ENCODE measurements at places on chromosomes 3 and 15.

GRCh38 chr15:98651581-98652220, 3.4 kb downstream of the IGF1R start:
- DNase-seq: no peak

GRCh38 chr3:187997946-187998561, 155.9 kb upstream of the LPP start:
- no peak for DNase-seq

GRCh38 chr15:52994290-52994689, 204.2 kb upstream of the ONECUT1 start:
- DNase-seq: no peak

DNA sequence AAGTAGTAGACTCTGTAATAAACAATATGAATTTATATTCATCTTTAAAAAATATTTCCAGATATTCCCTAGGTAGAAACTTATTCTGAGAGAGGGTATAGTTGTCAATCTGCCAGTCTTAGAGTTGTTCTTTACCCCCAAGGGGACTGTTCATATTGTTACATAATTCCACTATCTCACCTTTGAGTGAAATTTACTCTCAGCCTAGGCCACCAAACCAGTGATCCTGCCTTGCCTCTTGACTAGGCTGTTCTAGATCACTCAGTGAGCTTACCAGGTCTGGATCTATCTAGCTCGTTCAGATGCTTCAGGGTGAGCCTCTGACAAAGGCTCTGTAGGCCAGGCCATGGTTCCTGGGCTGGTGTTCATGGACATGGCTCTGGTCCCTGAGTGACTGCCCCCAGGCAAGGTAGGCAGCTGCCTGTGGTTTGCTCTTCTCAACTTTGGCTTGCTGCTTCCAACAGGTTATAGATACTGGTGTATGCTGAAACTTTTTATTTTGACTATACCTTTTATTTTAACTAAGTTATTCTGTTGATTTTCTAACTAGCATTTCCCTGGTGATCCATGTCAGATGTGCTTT, 27.6 kb downstream of the ZNF592 start:
- no peak for DNase-seq

GRCh38 chr15:56468401-56468800, 3.5 kb upstream of the MNS1 start:
- peak; percentile 64 for DNase-seq

DNA sequence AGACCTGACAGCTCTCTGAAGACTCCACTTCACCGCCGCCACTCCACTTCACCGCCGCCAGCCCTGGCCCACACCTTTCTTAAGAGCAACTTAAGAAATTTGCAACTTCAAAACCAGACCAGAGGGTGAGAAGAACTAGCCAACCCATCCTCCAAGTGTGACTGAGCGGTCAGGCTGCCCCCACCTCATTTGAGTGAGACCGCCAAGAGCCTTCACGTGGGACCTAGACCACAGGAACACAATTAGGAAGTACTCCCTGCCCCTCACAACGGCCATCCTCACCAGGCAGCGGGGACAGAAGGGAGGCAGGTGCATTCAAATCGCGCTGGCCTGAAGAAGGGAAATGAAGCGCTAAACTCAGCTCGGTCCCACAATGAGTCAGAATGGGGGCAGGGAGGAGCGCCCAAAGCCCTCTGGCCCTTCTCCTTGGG, 156.8 kb upstream of the BCL6 start:
- DNase-seq: peak; percentile 37

DNA sequence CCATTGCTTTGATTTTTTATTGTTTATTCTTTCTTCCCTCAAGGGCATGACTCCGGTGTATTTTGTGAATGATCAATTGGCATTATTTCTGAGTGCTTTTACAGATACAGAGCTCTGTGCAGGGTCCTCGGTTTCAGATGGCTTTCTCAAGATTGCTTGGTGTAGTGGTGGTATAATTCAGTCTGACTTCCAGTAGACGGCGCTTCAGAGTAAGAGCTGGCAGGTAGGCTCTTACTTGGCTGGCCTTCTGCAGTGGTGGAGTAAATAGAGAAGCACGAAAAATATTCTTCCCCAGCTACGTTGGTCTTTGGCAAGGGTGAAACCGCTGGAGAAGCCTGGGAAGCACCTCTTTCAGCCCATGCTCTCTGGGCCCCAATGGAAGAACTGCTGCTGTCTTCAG, 723.0 kb upstream of the BCHE start:
- no peak for DNase-seq

DNA sequence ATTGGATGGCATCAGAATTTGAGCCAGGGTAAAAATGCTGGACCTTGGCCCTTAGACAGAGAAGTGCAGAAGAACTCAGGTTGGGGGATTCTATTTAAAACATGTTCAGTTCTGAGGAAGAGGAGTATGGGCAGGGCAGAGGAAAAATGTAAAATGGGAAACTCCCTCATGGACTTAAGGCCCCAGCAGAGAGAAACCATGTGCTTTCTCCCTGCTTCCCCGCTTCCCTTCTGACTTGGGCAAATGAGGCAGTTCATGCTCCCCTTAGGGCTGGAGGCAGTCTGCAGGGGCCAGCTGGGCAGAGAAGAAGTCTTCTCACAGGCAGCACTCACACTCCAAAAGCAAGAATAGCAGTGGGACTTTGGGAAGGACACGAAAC, 9.9 kb upstream of the NUDT16 start:
- no peak for DNase-seq

DNA sequence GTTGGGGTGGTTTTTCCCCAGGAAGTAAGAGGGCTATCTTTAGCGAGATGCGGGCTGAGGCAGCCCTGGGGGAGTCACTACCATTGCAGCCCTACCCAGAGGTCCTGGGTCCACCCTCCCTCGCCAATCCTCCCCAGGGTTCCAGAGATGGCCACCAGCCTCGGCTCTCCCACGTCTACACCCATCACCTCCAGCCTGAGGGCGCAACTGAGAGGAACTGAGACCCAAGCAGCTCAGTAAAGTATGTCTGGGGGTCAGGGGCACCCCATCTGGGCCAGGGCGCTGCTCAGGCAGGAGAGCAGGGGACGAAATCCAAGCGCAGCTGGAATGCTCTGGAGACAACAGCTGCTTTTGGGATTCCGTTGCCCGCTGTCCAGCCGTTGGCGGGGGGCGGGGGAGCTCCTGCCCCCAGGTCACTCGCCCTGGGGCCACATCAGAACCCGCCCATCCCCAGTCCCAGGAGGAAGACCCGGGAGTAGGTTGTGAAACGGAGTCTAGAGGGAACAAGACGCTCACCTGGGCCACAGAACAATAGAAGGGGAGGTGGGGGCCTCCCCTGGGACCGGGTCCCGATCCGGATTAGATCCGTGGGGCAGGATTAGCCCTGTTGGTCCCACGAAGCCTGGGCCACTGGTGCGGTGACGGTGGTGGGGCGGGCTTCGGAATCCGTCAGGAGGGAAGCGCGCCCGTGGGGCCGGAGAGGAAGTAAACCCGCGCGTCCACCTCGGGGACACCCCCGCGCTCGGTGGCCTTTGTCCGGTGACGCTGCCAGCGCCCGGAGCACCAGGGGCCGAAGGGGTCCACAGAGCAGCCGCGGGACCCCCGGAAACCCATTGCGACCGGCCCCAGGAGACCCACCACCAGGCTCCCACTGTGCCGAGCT, 1.4 kb upstream of the NDUFAF3 start:
- DNase-seq: peak; percentile 75

GRCh38 chr15:63599401-63600000, 2.3 kb downstream of the FBXL22 start:
- DNase-seq: peak; percentile 69

DNA sequence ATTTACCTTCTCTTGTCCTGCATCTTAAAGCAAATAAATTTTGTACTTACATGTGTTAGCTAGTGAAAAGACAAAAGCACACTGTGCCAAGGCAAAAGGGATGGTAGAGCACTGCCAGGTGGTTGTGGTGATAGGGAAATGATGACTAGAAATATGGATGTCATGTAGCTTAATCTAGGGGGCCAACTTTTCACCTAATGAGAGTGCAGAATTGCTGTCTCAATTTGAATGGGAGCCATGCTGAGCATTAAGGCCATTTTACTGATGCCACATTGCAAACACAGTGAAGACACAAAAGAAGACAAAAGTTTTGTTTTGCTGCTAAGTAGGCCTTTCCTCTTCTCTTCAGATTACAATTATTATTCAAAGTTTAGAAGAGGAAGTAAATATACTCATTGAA, 274.7 kb downstream of the PDCD6IP start:
- no peak for DNase-seq

DNA sequence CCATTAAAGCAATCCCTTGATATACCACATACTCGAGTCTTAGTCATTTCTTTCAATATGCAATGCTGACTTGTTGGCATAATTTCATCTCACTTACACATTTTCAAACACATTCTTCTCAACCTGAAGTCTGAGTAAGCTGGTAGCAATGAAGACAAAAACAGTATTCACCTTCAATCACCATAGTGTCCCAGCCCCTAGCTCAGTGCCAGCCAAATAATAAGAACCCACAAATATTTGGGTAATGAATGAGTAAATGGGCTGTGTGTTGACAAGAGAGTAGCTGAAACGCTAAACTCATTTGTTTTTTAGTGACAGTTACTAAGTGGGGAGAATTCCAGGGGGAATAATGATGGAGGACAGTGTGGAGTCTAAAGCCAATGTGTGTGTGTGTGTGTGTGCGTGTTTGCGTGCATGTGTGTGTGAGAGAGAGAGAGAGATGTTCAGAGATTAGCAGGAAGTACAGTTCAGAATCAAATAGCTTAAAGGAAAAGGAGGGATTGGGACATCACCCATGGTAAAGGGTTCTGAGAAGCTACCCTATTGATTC, 165.7 kb downstream of the GAP43 start:
- no peak for DNase-seq

GRCh38 chr15:83914906-83915305, 261.0 kb downstream of the ADAMTSL3 start:
- peak; percentile 9 for DNase-seq

DNA sequence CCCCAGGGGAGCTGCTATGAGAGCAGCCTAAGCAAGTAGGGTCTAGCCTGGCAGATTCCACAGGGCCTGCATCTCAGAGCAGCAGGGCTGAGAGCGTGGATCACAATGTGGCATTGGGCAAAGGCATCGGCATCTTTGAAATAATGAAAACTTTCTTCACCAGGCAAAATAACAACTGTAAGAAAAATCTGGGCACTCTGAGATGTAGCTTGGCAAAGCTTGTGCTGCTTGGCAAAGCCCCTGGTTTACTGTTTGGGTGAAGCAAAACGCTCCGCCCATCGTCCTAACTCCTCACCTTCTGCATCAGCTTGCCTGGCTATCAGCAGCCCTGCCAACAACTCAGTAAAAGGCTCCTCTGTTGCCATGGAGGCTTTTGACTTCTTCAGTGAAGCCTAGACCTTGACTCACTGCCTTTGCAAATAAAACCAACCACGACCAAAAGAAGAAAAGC, 212.8 kb upstream of the EIF1B start:
- DNase-seq: no peak

DNA sequence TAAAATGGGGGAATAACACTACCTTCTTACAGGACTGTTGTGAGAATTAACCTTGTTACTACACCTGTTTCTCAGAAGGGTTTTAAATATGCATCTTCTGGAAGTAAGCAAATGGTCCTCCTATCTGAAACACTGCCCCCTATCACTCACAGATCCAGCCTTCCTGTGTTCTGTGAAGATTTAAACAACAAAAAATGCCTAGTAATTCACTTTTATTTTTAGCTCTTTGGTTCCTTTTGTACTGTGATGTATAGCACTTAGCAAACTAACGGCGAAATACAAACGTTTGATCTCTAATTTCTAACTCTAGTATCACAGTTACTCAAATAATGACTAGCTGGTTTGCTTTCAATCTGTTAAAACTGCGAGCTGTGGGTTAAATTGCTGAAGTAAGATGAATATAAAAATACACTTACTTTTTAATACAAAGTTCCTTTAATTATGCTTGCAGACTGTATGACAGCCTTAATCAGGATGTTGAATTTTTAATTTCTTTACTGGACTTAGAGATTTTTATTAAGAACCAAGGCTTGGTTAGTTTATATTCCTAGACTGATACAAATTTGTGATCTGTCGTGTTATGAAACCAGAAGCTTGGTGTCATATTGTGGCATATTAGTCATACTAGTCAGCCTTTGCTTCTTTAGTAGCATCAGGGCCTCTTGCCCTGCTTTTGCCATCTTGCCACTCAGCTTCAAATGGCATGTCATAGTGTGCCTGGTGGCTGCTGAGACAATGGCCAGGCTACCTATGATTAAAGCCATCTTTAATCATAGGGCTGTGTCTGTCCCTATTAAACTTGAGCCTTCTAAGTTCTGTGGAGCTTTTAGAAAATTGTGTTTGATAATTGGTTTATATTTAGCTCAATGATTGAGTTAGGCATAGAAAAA, 9.2 kb downstream of the EIF3J start:
- DNase-seq: peak; percentile 78

DNA sequence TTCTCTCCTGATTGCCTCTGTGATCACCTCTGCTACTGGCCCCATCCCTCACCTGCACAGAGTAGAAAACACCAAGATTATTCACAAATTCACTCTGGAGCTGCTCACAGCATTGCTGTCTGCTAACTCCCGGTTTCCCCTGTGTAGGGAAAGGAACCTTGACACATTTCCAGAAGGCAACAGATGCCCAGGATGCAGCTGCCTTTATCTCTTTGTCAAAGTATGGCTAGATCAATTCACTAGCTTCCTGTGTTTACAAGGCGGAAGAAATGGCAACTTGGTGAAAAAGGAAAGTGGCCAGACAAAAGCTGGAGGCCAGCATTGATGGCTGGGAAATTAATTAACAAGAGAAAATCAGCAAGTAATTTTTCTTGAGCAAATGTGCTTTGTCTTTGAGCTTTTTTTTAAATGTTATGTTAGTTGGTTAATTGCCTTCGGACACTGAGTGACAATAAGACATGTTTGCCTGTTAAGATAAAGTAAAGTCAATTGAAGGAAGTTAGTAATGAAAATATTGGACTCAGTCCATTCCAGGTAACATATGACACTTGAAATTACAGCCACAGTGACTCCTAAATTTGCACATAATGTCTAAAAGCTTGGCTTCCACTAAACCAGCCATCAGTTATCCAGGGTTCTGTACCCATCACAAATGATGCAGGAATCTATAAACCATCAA, 394.6 kb upstream of the IL12A start:
- DNase-seq: no peak

GRCh38 chr15:70387081-70387480, 289.4 kb upstream of the TLE3 start:
- no peak for DNase-seq

DNA sequence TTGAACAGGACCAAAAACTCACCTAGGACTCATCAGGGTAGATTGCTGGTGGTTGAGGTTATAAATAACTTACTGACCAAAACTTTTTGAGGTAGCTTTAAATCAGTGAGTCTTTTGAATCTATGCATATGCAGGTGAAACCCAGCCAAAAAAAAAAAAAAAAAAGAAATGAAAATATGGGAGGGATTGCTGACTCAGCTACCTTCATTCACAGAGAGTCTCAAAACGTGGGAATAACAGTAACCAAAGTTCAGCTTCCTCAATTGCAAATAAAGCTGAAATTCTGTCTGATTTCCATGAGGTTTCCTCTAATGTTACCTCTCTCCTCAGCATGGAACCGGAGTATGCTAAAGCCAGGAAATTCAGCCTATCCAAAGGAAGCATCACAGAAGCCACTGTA, 95.2 kb upstream of the SEMA6D start:
- no peak for DNase-seq
